ENCODE measurements at places on chromosomes 7 and 10.

DNA sequence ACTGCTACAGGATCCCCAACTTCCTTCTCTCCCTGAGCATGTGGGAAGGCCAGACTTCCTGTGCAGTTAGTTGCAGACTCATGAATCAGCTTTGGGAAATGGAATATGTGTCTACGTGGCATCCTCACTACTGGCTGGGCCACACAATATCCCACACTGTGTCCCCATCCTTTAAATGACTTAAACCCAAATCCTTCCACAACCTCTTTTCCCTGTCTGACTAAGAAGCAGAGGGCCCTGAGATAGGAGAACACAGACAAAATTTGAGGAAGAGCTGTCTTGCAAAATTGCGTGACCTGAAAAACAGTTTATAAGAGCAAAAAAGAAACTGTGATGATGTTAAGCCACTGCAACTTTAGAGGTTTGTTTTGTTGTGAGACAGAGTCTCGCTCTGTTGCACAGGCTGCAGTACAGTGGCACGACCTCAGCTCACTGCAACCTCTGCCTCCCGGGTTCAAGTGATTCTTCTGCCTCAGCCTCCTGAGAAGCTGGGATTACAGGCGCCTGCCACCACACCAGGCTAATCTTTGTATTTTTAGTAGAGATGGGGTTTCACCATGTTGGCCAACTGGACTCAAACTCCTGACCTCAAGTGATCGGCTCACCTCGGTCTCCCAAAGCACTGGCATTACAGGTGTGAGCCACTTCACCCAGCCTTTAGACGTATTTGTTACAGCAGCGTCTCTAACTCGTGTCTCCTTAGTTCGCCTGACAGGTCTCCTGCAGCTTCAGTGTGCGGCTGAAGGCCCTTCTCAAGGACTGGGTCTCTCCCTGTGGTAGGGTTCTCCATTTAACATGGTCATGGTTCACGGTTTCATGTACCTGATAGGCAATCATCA, 46.9 kb upstream of the SFMBT2 start:
- no peak for DNase-seq

- DNase-seq: peak; percentile 47
These were observed 343.0 kb downstream of the CRPPA start for GRCh38 chr7:16078076-16078952.

DNA sequence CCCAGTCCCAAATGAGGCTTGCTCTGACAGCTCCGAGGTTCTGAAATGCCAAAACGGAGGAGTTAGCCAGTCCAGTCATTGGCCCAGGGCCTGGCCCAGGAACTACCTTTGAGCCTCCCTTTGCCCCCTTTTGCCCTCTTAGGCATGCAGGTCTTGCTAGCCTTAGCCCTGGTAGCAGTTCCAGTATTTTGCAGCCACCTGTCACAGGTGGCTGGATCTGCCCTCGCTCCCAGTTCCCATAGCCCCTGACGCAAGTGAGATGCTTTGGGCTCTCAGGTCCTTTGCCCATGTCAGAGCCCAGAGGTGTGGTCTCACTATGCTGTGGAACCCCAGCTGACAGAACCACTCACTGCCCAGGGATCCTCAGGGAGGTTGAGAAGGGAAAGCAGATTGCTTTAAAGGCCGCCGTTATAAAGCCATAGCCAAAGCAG, 42.0 kb downstream of the GPRIN2 start:
- no peak for DNase-seq

GRCh38 chr7:30365621-30366020, 81.2 kb downstream of the ZNRF2 start:
- DNase-seq: no peak

DNA sequence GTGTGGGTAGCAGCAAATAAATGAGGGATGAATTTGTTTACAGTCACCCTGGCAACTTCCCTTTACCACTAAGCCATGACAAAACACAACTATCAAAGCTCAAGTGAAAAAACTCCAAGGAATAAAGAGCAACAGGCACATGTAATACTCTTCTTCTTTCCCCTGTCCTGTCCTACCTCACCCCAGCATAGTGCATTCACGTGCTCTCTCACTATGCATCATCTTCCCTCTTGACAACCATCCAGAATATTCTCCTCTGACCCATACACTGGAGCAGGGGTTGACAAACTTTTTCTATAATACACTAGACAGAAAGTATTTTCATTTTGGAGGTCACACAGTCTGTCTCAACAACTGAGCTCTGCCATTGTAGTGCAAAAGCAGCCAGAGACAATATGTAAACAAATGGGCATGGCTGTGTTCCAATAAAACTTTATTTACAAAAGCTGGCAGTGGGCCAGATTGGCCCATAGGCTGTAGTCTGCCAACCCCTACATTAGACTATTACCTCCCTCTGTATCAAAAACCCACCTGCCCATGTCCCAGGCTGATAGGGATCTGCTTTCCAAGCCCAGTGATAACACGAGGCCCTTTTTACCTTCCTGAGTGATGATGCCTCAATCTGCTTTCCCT, 354.5 kb downstream of the FGFR2 start:
- DNase-seq: no peak

- DNase-seq: no peak
These were observed 6.7 kb upstream of the PILRA start for GRCh38 chr7:100366411-100367250.

DNA sequence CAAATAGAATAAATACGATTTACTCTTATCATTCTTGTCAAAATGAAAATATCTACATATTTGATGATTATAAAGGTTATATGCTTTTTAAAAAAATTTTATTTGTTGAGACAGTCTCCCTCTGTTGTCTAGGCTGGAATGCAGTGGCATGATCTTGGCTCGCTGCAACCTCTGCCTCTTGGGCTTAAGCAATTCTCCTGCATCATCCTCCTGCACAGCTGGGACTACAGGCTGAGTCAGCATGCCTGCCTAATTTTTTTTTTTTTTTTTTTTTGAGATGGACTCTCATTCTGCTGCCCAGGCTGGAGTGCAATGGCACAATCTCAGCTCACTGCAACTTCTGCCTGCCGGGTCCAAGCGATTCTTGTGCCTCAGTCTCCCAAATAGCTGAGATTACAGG, 48.9 kb downstream of the PUS7 start:
- DNase-seq: no peak

GRCh38 chr10:107450056-107450455, 285.6 kb upstream of the SORCS1 start:
- DNase-seq: no peak

- DNase-seq: no peak
These were observed 6.0 kb downstream of the MUC12 start for GRCh38 chr7:100975371-100975821.

DNA sequence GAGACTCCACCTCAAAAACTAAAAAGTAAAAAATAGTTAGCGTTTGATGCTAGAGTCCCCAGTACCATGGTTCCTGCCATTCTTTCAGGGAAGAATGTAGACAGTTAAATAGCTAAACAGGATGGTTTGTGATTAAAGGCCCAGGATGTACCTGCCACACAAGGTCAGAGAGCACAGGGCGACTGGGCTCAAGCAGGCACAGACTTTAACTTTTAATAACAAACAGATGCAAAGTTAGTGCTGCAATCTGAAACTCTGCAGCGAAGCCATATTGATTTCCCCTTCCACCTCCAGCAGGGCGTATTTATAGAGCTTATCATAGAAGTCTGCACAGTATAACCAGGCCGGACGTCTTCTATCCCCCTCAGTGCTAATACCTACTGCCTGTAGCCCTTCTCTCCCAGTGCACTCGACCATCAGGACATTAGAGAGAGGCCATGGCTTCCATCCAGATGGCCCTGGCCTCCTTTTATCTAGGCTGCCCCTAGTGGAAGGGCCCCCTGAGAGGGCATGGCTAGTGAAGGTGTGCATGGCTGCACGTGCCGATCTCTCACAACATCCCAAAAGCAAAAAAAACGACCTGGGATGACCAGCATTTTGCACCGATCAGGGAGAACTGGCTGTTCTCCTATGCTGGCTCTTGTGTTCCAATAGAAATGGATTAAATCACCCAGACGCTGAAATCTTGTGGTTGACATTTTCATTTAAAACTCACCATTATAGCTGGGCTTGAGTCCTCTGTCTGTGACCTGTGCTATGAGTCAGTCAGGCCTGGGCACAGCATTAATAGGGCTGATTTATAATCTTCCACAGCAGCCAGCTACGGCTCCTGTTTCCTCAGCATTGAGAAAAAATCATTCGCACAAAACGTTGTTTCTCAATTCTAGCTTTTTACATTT, 7.6 kb upstream of the BAG3 start:
- DNase-seq: no peak

- DNase-seq: no peak
These were observed 74.5 kb upstream of the LEP start for GRCh38 chr7:128166603-128167041.

GRCh38 chr7:54985426-54986330, 33.1 kb upstream of the EGFR start:
- no peak for DNase-seq

GRCh38 chr7:6350433-6351058, 78.1 kb upstream of the CYTH3 start:
- DNase-seq: no peak

DNA sequence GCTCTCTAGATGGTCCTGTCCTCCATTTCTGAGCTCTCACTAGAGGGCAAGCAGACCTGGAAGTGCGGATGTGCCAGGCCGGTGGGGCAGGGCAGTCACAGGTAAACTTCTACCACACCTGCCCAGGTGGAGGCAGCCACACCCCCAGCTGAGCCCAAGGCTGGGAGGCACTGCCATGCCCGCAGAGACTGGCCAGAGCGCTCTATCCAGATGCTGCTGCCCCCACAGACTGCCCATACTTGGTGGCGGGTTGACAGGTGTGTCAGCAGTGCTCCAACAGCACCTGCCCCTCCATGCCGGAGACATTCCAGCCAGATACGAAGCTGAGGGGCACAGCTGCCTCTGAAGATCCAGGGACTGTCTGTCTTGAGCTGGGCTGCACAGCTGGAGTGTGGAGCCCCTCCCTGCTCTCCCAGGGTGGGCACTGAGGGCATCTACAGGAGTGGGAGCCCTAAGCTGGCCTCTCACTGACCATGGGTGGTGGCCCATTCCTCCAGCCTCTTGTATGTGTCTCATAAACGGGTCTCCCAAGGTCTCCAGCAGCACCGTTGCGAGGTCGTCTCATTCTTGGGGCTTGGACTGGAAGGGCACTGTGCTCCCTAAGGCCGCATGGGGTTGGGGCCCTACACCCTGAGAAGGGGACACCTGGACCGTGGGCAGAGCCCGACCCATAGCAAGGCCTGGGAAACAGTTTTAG, 38.2 kb upstream of the PPIF start:
- no peak for DNase-seq

- peak; percentile 65 for DNase-seq
These were observed 666 bp upstream of the MAP3K8 start for GRCh38 chr10:30433306-30433729.

- no peak for DNase-seq
These were observed 202.9 kb upstream of the TCERG1L start for GRCh38 chr10:131514454-131514853.

- no peak for DNase-seq
These were observed 18.2 kb downstream of the GPR146 start for GRCh38 chr7:1062296-1063294.

- DNase-seq: no peak
These were observed 196.1 kb upstream of the KLF14 start for GRCh38 chr7:130929896-130930659.

DNA sequence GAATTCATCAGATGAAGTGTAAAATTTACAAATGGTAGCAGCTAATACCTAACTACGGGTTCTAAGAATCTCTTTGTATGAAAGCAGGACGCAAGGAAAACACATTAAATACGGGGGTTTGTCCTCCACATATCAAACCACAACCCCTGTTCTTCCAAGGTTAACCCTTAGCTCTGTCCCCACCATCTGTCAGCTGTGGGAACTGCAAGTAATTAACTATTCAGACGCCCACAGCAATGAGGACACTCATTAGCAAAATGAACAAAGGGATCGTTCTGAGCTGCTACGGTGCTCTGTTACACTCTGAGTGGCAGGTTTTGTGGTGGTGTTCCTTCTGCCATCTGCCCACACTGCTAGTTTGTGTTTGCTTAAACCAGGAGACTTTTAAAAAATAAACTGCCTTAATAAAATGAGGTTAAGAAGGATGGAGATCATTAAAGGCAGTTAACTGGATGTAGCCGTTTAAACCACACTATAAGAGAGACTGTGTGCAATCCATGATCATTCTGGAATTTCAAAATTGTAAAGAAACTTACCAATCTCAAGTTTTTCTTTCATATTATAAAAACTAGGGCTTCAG, 51.4 kb downstream of the C10orf67 start:
- peak; percentile 57 for DNase-seq

DNA sequence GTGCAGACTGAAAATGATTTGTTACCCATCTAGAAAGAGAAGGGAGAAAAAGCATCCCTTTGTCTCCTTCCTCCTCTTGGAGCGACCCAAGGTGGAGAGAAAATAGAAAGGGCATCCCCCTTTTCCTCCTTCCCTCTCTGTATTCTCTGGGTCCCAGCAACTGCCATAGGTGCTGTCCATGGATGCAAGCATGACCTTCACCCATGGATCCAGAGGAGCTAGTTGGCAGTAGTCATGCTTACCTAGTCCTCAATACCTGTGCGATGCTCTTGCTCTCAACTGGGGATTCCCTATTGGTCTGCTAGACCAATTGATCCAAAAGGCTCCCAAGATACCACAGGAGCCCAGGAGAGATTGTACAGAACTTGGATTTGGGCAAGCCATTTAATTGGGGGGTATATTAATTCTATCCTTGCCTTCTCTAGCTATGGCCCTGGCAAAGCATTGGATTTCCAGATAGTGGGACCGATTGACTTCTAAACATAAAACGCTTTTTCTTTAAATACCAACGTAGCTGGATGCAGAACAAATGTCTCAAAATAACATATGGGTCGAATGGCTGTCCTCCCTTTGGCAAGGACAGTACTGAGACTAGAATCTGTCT, 547.8 kb upstream of the IGFBP3 start:
- peak; percentile 3 for DNase-seq

DNA sequence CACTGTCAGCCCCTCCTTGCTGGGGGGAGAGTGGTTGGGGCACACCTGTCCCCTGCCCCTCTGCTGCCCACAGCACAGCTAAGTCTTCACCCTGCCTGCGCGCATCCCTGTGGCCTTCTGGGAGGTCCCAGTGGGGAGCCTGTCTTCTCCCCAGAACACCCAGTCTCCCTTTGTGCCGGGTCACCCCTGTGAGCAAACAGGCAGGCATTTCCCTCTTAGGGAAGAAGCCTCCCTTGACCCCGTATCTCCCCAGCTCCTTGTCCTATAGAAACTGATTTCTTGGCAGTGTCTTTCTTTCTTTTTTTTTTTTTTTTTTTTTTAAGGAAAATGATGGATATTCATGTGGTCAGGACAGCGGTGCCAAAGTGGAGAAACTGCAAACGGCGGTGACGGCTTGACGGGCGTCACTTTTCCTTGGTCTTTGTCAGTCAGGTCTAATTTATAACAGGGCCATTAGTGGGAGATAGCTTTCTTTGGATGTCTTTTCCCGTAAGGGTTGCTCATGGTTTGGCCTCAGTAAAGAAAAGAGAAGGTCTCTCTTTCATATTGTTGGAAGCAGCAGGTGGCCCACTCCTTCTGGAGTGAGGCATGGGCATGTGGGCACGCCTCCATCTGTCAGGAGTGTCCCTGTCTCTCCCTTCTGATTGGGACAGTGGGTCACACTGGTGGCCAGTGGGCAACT, 115.3 kb downstream of the NKX6-2 start:
- no peak for DNase-seq

GRCh38 chr7:36057323-36057722, 95.7 kb upstream of the EEPD1 start:
- DNase-seq: no peak

All from neural crest cell (in vitro differentiated cells).